ENCODE measurements at places on chromosomes 5 and 9.

DNA sequence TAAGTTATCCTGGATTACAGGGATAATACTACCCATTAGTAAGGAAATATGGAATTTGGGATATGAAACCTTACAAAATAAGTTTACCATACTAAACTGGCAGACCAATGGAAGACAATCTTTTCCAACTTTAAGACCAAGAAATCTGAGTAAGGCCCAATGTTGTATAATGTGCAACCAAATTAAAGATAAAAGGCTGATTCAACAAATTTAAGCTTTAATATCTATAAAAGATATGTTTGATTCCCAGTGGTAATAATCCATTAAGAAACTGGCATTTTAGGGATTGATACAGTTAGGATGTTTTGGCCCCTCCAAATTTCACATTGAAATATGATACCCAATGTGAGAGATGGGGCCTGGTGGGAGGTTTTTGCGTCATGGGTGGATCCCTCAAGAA, 66.6 kb downstream of the DROSHA start:
- DNase-seq = no peak

DNA sequence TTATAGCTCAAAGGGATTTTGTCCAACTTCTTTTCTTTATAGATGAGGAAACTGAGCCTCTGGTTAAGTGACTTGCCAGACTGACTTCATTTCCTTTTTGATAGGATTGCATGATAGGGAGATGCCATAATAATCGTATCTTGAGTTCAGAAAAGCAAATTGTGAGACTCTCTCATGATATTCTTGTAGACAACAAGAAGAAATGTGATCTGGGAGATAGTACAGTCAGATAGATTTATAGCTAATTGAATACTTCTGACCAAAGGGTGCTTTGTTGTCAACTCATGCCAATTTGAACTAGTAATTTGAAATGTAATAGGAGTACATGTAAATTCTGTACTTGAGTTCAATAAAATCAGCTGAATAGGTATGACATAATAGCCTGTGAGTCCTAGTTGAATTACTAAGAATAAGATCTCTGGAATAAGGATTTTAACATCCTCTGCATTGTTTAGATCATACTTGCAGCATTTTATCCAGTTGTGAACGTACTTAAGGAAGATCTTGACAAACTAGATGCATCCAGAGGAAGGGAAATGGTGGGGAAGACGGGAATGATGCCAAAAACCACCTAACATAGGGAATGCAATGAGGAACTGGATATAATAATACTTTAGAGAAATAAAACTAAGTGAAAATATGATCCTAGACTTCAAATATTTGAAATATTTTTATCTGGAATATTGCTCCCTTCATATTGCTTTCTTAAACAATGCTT, 25.5 kb downstream of the CWC27 start:
- no peak for DNase-seq

- DNase-seq = no peak
These were observed 71.3 kb downstream of the LMX1B start for GRCh38 chr9:126684965-126685465.

GRCh38 chr9:136403915-136404800, 4.2 kb upstream of the SNAPC4 start:
- DNase-seq = no peak

GRCh38 chr9:76218117-76218885, 175.9 kb downstream of the RFK start:
- no peak for DNase-seq

- no peak for DNase-seq
These were observed 12.2 kb downstream of the INVS start for GRCh38 chr9:100111235-100111634.

DNA sequence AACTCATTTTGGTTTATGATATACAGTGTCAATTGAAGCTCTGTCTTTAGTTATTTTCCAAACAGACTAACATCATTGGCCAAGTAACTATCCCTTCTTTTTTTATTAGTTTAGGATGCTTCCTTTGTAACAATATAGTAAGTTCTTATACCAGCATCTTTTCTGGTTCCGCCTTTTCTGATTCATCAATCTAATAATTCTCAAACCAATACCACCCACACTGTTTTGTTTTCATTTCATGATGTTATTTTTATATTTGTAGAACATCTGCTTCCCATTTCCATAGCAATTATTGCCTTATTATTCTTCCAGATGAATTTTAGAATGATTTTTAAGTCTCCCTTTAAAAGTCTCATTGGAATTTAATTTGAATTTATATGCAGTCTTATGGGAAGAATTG, 218.1 kb downstream of the RFK start:
- no peak for DNase-seq

DNA sequence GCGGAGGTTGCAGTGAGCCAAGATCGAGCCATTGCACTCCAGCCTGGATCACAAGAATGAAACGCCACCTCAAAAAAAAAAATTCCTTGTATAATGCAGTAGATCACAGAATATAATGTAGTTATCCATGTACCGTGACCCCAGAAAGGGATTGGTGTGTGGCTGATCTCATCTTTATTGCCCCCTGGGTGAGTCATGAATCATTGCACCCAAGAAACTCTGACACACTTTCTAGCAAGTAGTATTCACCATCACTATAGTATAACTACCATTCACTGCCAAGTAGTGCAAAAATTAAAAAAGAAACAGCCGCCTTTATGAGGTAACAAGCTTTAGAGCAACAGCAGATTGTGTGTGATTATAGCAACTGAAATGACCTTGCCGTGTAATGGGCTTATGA, 23.7 kb upstream of the ANKH start:
- no peak for DNase-seq
